ENCODE measurements at places on chromosomes 1 and 21.
A peak's percentile ranks its signal among the peaks of the same experiment; 100 is the strongest.

DNA sequence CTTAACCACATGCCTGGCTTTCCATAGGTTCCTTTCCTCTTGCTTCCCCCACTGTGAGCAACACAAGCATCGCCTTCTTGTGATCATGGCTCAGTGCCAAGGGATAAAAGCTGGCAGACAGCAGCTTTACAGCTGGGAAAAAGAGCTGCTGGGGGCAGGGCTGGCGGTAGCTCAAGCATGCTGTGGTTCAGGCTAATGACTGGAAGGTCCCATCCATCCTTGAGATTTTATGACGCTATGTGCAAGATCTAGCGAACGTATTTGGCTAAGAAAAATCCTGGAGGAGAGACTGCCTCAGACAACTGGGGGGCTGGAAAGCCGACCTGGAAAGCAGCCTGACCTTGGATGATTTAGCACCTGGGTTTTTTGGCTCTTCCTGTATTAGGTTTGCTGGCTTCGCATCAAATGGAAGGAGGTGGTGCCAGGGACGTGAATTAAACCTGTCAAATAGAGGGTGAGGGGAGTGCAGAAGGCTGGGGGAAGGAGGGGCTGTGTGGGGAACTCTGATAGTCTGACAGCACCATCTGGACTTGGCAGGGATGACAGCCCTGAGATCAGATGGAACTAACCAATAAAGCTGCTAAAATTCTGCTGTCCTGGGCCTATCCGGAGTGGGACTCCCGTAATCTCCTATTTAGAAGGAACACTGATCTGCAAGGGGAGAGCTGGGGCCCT, 34.8 kb downstream of the ZMYND12 start:
- DNase-seq: no peak

GRCh38 chr1:232421143-232421796, 208.7 kb downstream of the SIPA1L2 start:
- no peak for DNase-seq

- DNase-seq: no peak
Measured at GRCh38 chr1:161229896-161230295, 4.0 kb downstream of the TOMM40L start.

DNA sequence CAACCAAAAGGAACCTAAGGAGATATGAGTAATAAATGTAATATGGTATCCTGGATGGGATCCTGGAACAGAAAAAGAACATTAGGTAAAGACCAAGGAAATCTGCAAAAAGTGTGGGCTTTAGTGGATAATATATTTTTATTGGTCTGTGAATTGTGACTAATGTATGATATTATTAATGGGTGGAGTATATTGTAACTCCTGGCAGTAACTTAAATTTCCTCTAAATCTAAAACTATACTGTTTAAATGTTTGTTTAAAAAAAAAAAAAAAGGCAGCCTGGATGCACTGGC, 68.4 kb downstream of the LRRC8D start:
- no peak for DNase-seq

DNA sequence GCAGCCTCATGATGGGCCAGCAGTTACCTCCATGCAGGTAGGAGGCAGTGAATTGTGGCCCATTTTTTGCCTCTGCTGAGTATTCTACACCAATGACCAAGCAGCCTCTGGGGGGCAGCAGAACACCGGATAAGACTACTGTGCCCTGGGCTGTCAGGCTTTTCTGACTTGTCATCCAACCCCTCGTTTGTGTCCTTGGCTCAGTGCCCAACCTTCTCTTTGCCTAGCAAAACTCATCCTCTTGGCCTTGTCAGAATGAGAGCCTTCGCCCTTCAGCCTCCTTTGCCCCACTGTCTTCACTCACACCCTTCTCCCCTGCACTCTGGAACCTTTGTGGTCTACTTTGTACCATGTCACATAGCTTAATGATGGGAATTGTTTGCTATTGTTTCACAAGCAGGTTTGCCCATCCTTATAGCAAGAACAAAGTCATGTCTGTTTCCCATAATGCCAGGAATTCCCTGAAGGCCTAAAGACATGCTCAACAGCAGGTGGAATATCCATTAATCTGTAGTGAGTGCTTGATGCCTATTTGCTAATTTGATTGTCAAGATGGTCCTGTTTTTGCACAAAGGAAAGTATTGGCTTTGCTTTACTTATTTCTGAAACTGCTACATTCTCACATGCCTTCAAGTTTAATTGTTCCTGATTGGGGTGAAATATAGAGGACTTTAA, 255.9 kb downstream of the HHAT start:
- peak; percentile 87 for DNase-seq

- no peak for DNase-seq
Measured at GRCh38 chr1:43970911-43971310, 1.1 kb downstream of the DPH2 start.

DNA sequence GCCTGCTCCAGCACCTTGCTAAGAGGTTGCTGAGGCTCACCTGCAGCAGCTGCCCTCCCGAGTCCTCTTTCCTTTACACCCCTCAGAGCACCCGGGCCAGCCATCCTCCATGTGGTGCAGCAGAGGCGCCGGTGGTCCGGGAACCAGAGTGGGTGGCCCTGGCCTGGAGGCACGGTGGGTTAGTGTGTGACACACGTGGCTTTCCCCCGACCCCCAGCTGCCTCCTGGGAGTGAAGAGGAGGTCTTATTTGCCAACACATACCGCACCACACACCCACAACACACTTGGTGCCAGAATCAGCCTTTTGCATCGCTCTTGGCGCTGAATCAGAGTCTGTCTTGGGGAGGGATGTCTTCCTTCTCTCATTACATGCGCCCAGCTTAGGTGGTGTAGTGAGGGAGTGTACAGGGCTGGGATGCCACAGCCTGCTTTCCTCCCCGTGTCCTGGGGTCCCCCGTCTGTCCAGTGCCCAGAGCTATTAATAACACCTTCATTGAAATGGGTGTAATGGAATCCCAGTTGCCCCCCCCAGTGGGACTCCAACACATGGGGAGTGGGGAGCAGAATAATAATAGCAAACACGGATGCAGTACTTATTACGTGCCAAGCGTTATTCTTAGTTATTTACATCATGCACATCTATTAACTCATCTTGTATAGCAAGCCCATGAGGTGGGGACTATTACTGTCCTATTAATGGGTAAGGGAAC, 38.2 kb downstream of the MAPKAPK2 start:
- DNase-seq: no peak

- DNase-seq: no peak
Measured at GRCh38 chr1:115794976-115795639, 26.6 kb upstream of the CASQ2 start.

DNA sequence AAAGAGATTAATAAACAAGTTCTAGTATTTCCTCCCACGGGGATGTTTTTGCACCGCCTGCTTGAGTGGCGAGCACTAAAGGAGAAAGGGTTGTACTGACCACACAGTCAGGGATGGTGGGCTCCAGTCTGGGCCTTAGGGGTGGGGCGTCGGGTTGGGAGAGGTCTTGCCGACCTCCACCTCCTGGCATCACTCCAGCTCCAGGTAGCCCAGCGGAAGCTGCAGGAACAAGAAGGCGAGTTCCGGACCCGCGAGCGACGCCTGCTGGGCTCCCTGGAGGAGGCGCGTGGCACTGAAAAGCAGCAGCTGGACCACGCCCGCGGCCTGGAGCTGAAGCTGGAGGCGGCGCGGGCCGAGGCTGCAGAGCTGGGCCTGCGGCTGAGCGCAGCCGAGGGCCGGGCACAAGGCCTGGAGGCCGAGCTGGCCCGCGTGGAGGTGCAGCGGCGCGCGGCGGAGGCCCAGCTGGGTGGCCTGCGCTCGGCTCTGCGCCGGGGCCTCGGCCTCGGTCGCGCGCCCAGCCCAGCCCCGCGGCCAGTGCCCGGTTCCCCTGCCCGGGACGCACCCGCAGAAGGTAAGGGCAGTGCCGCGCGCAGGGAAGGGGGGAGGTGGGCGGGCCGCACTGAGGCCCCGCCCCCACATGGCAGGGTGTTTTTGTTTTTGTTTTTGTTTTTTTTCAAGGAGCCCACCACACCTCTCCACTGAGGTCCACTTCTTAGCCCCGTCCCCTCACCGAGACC, 19.7 kb downstream of the MFAP2 start:
- DNase-seq: peak; percentile 91

DNA sequence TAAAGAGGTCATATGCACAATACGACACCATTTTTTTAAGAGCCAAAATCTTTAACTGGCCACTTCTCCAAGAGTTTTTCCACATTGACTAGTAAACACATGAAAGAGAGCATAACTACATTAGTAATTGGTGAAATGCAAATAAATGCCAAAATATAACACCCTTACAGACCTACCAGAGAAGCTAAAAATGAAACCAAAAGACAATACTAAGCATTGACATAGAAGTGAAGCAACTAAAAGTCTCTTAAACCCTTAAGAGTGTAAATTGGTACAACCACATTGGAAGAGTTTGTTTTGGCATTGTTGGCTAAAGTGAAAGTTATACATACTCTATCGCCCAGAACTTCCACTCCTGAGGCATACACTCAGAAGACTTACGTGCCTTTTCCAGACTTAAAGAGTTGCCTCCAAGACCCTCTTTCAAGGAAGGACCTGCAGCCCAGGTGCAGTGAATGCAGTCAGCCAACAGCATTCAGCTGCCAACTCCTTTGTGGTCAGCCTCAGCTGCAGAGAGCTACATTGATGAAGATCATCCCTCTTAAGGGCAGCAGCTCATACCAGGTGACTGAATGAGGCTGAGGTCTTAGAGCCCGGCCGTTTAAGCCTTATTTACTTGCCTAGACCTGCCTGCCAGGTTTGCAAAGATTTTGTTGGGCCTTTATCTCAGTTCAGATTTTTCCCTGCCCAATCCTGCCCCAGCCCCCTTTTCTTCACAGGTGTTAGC, 839.1 kb upstream of the ADGRL2 start:
- DNase-seq: no peak

DNA sequence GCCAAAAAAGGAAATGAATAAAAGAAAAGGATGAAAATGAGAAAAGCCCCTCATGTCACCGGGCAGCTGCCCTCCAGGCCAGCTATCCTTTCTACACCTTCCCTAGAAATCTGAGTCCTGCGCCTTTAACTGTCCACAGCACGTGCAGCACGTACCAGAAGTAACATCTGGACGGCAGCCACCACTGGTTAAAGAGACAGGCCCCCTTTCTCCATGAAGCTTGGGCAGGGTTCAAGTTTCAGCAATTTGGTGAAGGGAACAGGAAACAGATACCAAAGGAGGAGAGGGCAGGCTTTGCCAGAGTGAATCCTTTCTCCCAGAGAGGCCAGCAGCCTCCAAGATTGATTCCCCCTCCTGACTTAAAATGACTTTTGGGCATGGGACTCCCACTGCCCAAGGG, 3.6 kb upstream of the KIAA2013 start:
- peak; percentile 35 for DNase-seq

DNA sequence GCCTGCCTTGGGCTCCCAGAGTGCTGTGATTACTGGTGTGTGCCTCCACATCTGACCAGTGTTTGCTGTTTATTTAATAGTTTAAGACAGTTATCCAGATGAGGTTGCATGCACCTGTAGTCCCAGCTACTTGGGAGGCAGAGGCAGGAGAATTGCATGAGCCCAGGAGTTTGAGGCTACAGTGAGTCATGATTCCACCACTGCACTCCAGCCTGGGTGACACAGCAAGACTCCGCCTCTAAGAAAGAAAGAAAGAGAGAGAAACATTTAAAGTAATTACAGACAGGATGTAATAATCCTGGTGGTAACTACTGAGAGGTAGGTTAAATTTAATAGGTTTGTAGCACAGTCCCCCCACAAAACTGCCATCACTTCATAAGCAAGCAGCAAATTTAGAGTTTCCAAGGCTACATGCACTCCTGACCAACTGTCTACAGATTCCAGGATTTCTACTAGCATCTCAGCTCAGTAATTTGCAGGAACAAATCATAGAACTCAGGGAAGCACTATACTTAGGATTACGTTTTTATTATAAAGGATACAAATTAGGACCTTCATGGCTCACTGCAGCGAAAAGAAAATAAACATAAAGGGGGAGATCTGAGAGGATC, 89.6 kb downstream of the PKN2 start:
- peak; percentile 33 for DNase-seq

DNA sequence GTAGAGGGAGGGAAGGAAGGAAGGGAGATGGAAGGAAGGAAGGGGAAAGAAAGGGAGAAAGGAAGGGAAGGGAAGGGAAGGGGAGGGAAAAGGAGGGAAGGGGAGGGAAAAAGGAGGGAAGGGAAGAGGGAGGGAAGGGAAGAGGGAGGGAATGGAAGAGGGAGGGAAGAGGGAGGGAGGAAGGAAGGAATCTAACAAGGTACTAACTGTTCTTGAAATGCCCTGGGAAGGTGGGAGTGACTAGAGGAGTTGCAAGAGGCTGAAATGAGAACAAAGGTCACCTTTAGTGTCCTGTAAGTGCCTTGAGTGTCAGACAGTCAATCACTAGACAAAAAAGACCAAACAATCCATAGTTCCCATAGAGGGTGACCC, 2.3 kb upstream of the ATP2B4 start:
- no peak for DNase-seq

DNA sequence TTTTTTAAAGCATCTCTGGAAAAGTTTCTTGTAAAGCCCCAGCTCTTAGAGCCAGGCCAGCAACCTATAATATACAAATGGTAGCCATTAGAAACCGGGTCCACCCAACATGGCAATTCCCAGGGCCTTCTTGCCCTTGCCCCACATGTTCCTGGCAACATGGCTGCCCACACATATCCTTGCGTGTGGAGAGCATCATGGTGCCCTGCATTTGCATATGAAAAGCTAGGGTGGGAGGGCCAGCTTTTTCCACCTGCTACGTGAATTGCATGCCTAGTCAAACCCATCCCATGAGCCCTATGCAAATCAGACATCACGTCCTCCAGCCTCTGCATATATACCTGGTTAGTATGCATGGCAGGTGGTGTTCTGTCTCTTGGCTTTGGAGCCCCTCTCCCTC, 88.2 kb downstream of the RABGAP1L start:
- no peak for DNase-seq

GRCh38 chr1:177926201-177926600, 43.7 kb downstream of the SEC16B start:
- no peak for DNase-seq

DNA sequence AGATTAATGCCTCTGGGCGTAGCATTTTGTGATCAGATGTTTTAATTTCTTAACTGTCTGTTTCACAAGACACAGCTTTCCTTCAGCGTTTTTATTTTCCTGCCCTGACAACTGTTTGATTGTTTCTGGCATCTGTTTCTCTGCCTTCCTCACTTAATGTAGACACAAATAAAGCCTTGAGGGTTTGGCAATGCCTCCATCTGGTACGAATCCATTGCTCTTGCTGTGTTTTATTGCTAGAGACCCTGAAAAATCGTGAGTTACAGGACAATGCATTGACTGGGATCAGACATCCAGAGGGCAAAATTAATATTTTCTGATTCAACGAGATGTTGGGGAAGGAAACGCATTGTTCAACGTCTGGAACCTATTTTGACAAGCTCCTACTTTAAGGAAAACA, 363.5 kb downstream of the MRPL39 start:
- no peak for DNase-seq

GRCh38 chr1:197463142-197463541, 195.1 kb downstream of the CRB1 start:
- DNase-seq: no peak

GRCh38 chr1:12196641-12197482, 30.1 kb downstream of the TNFRSF1B start:
- DNase-seq: no peak
